Foreskin keratinocyte (primary cell): ENCODE measurements at places on chromosomes 4 and X.

DNA sequence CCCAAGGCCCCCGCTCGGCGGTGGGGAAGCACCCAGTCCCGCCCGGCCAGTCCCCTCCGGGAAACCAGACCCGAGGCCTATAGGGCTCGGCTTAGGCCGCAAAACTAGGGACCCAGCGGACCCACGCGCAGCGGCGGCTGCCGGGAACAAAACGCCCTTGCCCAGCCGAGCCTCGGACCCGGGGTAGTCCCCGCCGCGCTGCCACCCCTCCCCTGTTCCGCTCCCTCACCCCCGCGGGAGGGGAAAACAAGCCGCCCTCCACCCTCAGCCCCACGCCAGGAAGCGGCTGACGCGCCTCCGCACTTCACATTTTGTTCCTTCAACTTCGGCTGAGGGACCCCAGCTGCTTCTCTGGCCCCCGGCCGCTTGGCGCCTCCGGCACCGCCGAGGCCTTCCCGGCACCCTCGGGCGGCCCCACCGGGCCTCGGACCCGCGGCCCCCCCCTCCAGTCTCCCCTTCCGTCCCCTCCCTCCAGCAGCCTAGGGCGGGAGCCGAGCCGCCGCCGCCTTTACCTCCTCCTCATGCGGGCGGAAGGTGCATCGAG lies 694 bp downstream of the PDS5A start:
- peak; percentile 30 for DNase-seq

- DNase-seq = no peak
These were observed 274.5 kb upstream of the NOCT start for GRCh38 chr4:138740816-138741745.

DNA sequence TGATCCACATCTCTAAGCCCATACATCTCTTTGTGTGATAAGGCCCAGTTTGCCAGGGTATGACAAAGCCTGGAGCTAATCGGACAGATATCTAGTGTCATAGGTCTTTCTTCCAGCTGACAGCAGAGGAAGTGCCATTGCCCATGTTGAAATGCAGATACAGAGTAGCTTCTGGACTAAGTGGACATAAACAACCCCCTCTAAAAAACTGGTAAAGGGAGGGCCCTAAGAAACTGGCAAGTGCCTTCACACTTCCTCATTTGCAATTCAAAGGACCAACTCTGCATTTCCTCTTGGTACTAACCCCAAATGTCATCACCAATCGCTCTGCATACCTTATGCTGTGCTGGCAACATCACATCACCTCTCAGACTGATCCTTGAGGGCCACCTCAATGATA lies 20.8 kb downstream of the ARHGEF6 start:
- DNase-seq = no peak

DNA sequence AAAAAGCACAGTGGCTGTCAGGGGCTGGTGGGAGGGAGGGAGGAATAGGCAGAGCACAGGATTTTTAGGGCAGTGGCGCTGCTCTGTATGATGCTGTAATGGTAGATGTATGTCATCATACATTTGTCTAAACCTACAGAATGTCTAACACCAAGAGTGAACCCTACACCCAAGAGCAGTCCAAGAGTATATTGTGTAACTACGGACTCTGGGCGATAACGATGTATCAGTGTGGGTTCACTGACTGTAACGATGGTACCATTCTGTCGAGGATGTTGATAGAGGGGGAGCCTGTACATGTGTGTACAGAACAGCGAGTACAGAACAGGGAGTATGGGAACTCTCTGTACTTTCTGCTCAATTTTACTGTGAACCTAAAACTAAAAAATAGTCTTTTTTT lies 76.5 kb downstream of the HAUS3 start:
- no peak for DNase-seq

GRCh38 chr4:95102162-95102790 lies 344.5 kb downstream of the BMPR1B start:
- no peak for DNase-seq

DNA sequence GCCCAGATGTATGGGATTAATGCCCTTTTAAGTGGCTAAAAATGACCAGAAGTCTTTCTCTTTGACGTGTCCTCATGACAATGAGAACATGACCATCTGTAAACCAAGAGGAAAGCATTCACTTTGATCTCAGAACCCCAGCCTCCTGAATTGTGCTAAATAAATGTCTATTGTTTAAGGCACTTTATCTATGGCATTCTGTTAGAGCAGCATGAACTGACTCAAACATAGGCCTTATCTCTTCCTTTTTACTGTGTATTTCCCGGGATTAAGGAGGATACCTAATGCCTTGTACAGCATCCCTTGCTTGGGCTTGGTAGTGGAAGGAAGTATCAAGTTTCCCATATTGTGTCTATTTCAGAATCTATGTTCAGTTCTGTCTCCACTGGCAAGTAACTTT lies 47.2 kb upstream of the HS3ST1 start:
- DNase-seq = no peak

DNA sequence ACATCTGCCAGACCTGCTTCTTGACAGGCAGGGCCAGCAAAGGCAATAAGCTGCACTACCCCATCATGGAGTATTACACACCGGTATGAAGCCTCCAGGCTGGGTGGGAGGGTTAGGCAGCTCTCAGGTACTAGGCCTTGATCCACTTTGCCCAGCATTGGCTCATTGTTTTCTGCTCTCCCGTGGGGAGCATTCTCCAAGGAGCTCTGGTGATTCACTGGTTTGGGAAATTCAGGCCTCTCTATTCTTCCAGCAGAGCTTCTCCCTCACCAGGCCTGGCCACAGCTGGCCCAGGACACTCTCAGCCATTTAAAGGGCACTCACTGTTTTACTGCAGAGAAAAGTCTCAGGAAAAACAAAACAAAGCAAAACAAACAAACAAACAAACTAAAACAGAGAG lies 33.0 kb downstream of the DRP2 start:
- peak; percentile 26 for DNase-seq

- DNase-seq = peak; percentile 20
These were observed 1240.7 kb downstream of the C4orf33 start for GRCh38 chr4:130336585-130337217.

- no peak for DNase-seq
These were observed 17.7 kb downstream of the CD99L2 start for GRCh38 chrX:150880808-150881165.

- DNase-seq = no peak
These were observed 142.3 kb upstream of the SLIT2 start for GRCh38 chr4:20109391-20109790.

- DNase-seq = no peak
These were observed 16.3 kb downstream of the KLF8 start for GRCh38 chrX:56248492-56248891.

- peak; percentile 68 for DNase-seq
These were observed 7.8 kb upstream of the SH3TC1 start for GRCh38 chr4:8191136-8191747.

DNA sequence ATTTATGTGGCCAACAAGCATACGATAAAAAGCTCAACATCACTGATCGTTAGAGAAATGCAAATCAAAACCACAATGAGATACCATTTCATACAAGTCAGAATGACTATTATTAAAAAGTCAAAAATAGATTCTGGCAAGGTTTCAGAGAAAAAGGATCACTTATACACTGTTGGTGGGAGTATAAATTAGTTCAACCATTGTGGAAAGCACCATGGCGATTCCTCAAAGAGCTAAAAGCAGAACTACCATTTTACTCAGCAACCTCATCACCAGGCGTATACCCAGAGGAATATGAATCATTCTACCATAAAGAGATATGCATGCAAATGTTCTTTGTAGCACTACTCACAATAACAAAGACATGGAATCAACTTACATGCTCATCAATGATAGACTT lies 478.7 kb upstream of the GALNTL6 start:
- no peak for DNase-seq

GRCh38 chr4:152063621-152064240 lies 302.9 kb upstream of the GATB start:
- peak; percentile 69 for DNase-seq

DNA sequence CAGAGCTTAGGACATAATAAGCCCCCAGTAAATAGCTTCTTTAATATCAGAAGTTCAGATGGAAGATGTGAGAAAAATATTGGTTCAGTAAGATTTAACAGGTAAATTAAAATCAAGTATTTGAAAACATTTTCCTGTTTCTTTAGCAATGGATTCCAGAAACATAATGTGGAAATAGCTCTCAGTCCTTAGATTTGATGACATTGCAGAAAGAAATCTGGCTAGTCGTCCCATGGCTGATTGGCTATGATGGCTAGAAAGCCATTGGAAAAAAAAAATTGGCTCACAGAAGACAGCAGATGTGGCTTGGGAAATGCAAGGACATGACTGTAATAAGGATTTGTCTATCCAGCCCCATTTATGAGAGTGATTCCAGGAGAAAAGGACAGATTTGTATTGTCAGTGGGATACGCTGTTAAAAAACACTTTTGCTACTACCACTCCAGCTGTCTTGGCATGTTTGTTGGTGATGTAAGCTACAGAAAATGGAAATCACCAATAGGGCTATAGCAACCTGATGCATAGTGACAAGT lies 78.3 kb downstream of the AR start:
- no peak for DNase-seq

- no peak for DNase-seq
These were observed at the start of gene EDNRA for GRCh38 chr4:147480891-147481576. Gene EDNRA, plus strand, starts transcription at chr4:147481097. Its CDS starts 4,585 bp downstream, at chr4:147485682.

- DNase-seq = peak; percentile 88
These were observed 8.5 kb upstream of the ANTXR2 start for GRCh38 chr4:80081566-80081965.
